ENCODE measurements at places on chromosomes 16 and 17.

- no peak for DNase-seq
These were observed 2.8 kb downstream of the BRD7 start for GRCh38 chr16:50365791-50366575.

- no peak for DNase-seq
These were observed 150.4 kb upstream of the HS3ST2 start for GRCh38 chr16:22663389-22664064.

GRCh38 chr16:84897911-84898377 lies 78.2 kb downstream of the CRISPLD2 start:
- no peak for DNase-seq

GRCh38 chr17:82959990-82960418 lies 119.4 kb upstream of the METRNL start:
- DNase-seq = no peak

GRCh38 chr16:69469807-69470561 lies 45.6 kb downstream of the CYB5B start:
- peak; percentile 20 for DNase-seq

- no peak for DNase-seq
These were observed 20.7 kb downstream of the CNTNAP4 start for GRCh38 chr16:76297941-76298340.

GRCh38 chr16:77881355-77882030 lies 93.1 kb downstream of the VAT1L start:
- no peak for DNase-seq

- no peak for DNase-seq
These were observed 5.0 kb downstream of the RPL19 start for GRCh38 chr17:39205112-39205526.

DNA sequence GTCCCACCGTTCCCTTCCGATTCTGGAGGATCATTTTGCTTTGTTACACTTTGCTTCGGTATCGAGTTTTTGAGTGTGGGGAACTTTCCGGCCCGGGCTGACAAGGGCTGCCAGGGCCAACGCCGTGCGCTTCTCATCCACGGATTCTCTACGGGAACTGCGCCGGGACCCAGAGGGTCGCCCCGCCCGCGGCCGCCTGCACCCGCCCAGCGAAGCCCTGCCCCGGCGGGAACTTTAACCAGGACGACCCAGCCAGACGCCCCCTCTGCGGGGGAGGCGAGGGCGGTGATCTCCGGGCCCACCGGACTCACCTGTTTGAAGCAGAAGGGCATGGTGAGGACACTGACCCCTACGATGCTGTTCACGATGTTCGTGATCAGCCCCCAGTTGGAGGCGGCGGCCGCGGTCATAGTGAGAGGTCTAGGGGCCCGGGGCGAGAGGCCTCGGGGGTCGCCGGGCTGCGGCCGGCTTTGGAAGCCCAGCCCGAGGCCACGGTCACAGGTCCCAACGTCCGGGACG lies 536 bp downstream of the SLC38A10 start:
- peak; percentile 17 for DNase-seq

DNA sequence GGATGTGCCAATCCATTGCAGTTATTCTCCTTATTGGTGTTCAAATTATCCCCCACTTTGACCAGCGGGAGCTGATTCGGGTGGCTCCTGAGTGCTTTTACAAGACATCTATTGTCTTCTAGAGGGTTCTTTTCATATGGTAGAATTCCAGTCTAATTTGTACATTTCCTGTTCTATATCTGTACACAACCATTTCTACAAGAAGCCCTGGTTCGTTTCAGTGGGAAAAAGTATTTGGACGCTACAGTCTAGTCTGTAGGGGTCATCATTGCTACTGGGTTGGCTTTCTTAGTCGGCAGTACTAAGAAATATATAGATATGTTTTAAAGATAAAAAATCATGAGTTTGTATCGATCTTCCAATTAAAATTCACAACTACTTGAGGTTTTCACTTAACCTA lies 262.6 kb downstream of the MAP2K6 start:
- DNase-seq = no peak

DNA sequence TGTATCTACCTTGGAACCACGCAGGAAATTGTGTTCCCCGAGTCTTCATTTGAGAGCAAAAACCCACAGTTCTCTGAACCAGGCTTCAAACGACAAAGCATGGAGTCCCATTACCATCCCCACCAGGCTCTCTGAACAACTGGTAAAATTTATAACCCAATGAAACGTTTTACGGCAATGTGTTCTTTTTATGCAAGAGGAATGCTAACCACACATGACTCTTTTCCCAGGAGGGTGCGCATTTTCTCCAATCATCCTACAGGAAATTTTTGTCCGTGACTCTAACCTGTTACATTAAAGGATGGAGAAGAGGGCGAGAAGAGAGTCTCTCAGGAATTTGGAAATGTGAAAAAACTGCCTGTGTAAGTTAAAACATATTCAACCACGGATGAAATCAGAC lies 17.8 kb downstream of the STX8 start:
- DNase-seq = no peak

DNA sequence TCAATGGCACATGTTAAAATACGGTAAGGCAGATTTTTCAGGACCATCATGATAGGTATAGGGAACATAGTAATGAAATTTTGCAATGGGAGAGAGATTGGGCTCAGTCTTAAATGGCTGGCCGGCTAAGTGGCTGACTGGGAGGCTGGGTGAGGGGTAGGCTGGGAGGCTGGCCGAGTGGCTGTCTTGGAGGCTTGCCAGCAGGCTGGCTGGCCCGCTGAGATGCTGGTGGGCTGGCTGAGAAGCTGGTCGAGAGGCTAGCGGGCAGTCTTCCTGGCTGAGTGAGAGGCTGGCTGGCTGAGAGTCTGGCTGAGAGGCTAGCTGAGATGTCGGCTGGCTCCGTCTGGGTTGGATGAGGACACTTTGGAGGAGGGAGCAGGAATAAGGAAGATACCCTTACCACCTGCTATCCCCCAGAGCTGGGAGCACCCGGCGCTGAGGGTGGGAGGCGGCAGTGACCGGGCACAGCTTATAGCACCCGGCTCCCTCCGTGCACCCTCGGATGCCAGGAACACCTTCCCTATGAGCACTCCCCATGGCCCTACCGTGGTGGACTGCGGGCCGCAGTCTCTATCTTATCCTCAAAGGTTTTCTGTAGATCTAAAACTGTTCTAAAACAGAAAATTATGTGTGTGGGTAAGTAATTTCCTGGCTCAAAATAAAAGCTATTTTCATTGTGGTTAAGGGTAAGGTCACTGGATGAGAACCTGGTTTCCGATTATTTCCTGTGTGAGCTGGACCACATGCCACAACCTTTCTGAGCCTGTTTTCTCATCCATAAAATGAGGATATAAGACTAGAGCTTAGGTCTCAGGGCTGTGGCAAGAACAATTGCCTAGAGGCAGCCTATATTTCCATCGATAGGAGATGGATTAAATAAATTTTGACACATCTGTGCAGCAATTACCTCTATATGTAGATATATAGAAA lies 34.5 kb upstream of the TMC5 start:
- DNase-seq = no peak

DNA sequence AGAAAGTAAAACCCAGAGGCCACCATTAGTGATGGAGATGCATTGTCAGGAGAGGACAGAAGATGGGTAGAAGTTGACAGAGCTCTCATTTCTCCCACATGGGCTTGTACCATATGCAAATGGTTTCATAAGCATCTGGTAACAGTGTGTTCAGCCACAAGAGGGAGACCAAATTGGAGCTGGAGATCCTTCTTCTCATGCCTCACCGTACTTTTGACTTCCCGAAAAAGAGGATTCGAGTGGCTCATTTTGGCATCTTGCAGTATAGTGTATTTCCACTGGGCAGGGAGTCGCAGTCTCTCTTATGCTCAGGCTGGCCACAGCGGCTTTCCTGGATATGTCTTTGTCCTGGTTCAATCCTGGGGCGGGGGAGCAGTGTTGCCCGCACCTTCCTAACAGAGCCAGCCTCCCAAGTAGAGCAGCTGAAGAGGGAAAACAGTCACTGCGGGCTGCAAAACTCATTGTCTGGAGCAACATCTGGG lies 23.8 kb downstream of the TBC1D3B start:
- DNase-seq = no peak

GRCh38 chr17:39252788-39253460 lies 27.2 kb upstream of the STAC2 start:
- DNase-seq = no peak

DNA sequence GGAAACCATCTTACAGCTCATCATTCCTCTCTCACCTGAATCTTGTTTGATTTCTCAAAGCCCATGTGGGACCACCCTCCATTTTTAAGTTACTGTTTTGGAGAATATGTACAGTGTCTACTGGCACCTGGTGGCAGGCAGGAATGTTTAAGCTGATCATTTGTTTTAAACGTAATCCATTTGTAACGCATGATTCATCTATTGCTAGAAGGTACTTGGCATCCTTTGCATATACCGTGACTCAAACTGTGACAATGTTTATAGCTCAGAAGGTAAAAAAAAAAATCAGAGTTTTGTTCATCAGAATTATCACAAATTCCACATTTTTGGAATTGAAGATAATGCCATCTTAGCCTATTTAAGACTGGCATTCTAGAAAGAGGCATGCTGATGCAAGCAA lies 1007.5 kb upstream of the EEF2KMT start:
- no peak for DNase-seq

- no peak for DNase-seq
These were observed 32.4 kb upstream of the FOXJ1 start for GRCh38 chr17:76173474-76173873.

DNA sequence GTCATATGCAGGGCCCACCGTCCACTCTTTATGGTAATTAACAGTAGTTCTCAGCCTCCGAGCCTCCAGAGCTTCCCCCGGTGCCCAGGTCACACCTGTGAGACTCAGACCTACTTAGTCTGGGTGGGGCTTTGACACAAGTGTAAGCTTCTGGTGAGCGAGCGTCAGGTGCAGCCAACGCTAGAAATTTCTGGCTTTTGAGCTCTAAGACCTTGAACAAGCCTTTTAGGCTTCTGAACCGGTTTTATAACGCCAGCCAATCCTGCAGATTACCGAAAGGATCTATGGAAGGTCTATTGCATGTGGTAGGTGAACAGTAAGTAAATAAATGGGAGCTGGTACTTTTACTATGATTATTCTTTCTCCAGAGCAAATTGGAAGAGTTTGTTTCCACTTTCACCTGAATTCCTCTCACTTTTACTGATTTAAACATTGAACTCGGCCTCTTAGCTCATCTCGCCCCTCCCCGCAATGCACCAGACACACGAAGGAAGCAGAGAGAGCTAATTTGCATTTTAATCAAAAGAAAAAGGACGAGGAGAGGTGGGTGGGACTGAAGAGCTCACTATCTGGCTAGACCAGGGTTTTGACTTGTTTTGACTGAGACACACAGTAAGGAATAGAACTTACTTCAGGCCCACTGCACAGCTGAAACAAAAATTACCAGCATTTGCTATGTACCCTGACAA lies 47.1 kb downstream of the ABAT start:
- no peak for DNase-seq

DNA sequence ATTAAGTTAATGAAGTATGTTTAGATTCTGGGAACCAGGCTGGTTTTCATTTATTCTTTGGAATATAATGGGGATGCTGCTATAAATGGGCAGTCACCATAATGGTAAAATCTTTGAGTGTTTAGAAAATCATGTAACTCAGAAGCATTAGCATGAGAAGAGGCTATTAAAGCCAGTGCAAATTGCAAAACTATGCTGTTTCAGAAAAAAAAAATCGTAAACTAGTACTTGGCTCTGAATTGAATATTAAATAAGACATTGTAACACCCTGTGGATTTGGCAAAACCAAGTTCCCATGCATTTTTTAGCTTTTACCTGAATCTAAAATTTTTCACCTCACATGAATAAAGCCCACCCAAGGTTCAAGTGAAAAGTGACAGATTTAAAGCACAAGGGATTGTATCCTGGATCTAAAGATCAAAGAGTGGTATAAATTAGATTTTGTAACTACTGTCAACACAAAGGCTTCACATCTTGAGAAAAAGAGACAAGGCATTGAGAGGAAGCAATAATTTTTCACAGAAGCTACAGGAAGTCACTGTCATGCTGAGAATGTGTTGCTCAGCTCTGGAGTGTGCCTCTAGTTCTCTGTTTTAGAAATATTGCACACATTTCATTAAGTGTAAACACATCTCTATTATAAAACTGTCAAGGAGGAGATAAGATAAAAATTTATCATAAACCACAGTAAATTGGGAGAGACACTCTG lies 142.2 kb downstream of the ABCA8 start:
- DNase-seq = no peak

- no peak for DNase-seq
These were observed 20.6 kb downstream of the SSH2 start for GRCh38 chr17:29909236-29910003.

DNA sequence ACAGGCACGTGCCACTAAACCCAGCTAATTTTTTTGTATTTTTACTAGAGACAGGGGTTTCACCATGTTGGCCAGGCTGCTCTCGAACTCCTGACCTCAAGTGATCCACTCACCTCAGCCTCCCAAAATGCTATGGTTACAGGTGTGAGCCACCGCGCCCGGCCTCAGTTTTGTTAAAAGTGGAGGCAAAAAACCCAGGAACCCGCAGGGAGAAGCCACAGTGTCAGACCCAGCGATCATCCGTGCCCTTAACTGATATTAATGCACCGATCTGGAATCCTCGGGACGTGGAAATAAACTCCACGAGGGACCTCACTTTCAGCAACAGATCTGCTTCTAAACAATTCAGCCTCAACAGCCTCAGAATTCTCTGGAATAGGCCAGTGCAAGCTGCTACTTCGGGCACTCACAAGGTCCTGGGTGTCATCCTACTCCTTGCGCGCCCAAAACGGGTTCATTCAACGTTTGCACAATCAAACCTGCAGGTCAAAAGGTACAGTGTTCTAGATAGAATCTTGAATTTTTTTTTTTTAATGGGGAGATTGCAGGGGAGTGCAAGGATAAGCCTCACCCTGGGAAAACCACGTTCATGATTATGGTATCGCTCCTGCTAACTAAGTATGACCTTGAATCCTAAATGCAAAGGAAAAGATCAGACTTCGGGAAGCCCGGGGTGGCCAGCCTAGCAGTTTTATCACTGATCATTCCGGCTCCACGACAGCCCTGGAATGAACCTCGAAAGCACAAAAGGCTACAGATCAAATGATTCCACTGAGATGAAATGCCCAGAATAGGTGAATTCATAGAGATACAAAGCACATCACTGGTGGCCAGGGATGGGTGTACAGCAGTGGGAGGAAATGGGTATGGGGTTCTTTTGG lies 22.4 kb downstream of the LITAF start:
- no peak for DNase-seq

DNA sequence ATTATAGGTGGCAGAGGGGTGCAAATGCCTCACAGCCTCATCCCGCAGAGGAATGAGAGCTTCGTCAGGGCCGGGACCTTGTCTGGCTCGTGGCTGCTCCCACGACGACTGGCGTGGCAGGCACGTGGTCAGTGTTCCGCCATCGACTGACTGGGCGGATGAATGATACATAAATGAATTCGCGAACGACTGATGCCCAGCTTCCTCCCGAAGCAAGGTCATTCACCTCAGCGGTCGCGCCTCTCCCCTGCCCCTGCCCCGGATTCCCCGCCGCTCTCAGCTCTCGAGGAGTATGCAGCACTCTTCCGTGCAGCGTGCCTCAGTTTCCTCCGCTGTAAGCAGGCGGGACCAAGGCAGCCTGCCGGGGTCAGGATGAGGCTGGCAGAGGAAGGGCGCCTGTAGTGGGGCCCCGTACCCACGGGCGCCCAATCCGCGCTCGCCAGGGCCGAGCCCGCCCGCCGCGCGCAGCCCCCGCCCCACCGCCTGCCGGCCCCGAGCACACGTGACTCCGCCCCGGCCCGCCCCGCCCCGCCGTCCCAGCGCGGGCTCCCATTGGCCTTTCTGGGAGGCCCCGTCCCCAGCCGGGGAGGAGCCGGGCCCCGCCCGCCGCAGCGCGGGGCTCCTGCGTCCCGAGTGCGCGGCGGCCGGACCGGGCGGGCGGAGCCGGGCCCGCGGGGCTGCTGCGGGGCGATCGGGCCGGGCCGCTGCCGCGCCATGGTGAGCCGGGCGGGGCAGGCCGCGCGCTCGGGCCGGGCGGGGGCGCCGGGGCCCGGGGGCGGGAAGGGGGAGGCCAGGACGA lies at the start of gene SNN:
Gene SNN (plus strand): TSS at position 632 of the 799 bp plus-strand sequence. CDS start 7,605 bp downstream, outside the sequence.
- peak; percentile 89 for DNase-seq

Data from stimulated activated CD4-positive, alpha-beta T cell treated with anti-CD3 and anti-CD28 coated beads, Interleukin-4, amount 100 ng/mL, for 1 hour (primary cell).